ENCODE measurements at places on chromosomes 3 and 15.

DNA sequence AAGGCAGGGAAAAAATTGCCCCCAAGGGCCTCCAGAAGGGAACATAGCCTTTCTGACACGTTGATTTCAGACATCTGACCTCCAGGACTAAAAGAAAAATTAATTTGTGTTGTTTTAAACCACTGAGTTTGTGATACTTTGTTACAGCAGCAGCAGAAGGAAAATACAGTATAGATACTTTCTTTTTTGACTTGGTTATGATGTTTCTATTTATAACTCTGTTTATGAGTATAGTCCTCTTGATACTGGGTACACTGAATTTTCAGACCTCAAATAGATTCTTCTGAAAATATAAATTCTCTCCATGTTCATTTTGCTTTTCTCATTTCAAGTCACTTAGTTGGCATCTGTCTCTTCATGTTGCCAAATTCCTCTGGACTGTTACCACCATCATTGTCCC, 44.4 kb upstream of the ST3GAL6 start:
- no peak for DNase-seq

GRCh38 chr3:141275032-141275422, 43.4 kb downstream of the PXYLP1 start:
- DNase-seq = no peak

- DNase-seq = no peak
Measured at GRCh38 chr3:54270816-54271526, 148.6 kb downstream of the CACNA2D3 start.

GRCh38 chr3:165617134-165617533, 220.1 kb downstream of the BCHE start:
- DNase-seq = no peak

DNA sequence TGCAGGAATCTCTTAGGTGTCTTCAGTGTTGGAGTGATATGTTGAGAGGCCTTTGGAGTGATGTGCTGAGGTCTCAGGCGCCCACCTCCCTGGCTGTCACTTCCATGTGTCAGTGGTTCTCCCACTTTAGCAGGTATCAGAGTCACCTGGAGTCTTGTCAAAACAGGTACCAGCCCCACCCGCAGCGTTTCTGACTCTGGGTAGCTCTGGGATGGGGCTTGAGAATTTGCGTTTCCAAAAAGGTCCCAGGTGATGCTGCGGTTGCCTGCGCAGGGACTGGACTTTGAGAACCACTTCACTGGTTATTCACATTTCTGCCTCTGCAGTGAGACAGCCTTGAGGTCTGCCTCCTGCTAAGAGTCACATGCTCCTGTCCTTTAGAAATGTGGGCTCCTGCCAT, 15.5 kb downstream of the UMPS start:
- DNase-seq = no peak

DNA sequence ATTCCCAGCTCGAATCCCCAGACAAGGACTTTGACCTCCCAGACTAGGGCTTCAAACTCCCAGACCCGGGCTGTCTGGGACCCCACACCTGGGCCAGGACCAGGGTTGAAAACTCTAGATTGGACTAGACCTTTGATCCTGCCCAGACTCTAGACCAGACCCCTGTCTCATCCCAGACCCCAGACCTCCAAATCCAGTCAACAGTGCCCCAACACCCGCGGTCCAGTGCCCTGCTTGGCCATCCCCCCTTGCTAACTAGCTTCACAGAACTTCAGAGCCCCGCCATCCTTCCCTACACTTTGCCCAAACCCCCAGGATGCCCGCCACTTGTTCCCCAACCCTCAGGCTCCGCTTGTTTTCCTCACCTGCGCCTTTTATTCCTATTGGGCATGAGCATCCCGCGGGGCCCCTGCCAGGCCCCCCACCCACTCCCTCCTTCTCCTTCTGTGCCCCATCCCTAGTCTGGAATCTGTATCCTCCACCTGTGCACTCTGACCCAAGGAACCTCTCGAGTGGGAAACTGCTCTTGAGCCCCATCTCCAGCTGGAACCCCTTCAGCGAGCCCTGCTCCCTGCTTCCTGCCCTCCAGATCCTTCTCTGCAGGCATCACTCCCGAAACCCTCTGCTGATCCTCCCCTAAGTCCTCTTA, 604 bp downstream of the GNAI2 start:
- no peak for DNase-seq

DNA sequence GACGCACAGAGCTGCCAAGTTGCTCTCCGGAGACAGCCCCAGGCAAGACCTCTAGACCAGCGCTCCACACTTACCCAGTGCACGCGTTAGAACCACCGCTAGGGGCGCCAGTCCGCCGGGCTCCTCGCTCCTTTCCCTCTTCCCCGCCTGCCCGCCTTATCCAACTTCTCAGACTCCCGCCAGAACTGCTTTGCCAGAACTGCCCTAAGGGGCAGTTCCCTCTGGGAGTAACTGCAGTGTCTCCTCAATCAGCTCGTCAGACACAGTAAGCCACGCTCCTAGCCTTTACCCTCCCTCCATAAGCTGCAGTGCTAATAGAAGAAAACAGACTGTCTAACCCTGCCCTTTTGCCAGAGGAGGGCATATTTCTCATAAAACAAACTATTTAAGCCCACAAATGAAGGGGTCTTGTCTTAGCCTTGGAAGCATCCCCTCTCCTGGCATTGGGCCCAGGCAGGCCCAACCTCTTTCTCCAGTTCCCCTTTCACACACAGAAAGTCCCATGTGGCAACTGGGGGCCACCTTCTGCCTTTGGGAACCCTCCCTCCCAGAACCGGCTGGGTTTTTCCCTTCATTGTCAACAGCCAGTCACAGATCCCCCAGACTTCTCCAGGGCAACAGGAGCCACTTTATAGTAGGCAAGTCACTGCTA, 3.7 kb downstream of the BMF start:
- DNase-seq = peak; percentile 79

DNA sequence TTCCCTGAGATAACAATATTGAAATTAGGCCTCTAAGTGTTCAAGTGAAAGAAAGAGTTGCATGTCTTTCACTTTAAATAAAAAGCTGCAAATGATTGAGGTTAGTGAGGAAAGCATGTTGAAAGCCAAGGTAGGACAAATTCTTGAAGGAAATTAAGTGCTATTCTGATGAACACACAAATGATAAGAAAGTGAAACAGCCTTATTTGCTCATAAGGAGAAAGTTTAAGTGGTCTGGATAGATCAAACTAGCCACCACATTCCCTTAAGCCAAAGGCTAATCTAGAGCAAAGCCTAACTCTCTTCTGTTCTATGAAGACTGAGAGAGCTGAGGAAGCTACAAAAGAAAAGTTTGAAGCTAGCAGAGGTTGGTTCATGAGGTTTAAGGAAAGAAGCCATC, 36.1 kb downstream of the CRTC3 start:
- DNase-seq = no peak

DNA sequence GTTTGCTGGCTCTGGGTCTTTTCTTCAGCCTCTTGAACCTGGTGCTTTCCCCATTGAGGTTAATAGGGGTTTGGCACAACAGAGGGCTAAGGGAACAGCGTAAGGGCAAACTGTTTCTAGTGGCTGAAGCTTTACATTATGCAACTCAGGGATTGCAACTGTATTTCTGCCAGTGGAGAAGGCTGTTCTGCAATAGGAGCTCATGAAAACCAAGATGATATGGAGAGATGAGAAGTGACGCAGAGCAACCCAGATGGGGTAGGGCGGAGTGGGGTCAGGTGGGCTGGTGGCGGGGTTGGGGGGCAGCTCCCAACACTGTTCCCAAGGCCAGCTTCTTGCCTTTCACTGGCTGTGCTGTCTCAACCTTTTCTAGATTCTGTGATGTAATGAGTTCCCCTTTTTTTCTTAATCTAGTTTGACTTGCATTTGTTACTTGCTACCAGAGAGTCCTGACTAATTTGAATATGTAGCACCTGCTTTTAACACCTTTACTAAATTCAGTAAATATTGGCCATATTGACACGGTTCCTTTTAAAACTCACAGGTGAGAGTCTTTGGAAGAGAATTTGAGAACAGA, 7.2 kb downstream of the GXYLT2 start:
- no peak for DNase-seq

- no peak for DNase-seq
Measured at GRCh38 chr15:85539491-85539890, 159.1 kb downstream of the AKAP13 start.

DNA sequence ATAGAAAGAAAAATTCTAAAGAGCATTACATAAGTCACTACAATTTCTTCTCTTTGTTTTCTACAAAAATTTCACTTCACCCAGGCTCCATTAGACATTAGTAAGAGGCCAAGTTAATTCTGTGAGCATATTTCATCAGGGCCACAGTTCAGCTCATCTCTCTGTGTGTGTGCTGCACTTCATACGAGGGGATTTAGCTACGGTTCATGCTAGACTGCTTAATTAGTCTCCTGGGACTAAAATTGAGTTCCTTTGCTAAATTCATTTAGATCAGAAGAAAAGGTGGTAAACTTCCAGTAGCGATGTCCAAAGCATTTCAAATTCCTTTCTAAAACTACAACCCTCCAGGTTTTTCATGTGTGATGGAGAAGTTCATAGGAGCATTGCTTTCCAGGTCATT, 83.1 kb upstream of the SETMAR start:
- DNase-seq = no peak

DNA sequence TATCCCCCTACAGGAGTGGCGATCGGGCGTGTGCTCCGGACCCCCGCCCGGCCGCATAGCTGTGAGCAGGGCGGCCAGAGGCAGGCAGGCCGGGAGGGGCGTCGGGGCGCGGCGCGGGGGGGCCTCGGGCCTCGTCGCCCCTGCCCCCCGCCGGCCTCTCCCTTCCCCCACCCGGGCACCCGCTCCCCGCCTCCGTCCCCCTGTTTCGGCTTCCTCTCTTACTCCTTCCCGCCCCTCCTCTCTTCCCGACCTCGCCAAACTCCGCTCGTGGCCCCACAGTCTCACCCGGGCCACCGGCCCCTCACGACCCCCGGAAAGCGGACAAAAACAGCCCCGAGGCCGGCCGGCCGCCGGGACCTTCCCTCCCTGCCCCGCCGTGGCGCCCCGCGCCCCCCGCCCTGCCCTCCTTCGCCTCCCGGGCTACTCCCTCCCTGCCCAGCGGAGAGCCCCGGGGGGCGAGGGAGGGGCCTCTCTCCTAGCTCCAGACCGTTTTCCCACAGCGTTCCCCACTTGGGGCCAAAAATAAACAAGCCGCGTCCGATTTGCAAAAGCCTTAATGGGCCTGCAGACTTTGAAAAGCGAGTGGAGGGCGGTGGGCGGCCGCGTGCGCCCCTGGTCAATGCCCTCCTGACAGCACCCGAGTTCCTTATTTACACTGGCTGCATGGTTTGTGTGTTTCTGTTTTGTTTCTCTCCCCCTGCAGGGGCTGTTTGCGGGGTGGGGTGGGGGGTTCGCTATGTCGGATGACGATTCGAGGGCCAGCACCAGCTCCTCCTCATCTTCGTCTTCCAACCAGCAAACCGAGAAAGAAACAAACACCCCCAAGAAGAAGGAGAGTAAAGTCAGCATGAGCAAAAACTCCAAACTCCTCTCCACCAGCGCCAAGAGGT, 1.0 kb downstream of the UBE2E1 start:
- peak; percentile 18 for DNase-seq

GRCh38 chr15:42670451-42670850, 66.5 kb downstream of the CDAN1 start:
- no peak for DNase-seq

DNA sequence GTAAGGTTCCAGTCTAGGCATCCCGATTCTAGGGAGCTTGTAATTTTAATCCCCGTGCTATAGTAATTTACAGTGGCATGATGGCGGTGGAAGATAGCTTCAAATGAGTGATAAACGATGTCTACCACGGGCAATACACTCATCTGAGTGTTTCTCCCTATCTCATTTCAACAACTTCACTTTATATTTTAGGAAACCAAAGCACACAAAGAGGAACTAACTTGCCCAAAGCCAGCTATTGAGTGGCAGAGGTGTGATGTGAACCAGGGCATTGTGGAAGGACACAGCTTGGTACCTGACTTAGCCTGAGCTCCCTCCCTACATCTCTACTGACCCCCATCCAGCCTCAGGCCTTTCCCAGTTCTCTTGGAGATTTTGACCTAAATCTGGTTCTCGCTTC, 16.9 kb upstream of the FILIP1L start:
- no peak for DNase-seq

- no peak for DNase-seq
Measured at GRCh38 chr3:189586941-189587663, 44.1 kb upstream of the TP63 start.

GRCh38 chr3:132404276-132404675, 13.0 kb upstream of the DNAJC13 start:
- no peak for DNase-seq

DNA sequence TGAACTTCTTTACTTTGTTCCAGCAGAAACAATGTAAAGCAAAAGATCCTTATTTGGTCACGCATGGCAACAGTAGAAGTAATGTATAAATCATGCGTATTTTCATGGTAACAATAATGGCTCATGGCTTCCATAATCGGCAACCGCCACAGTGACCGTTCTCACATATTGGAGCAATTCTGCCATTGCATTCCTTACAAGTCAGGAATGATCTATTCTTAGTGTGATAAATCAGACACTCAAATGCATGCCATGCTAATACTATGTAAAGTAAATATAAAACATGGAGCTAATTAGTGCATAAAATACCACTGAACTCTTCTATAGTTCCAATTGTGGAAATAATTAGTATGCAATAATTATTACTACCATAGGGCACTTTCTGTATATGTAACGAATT, 13.5 kb upstream of the CERS3 start:
- DNase-seq = no peak

GRCh38 chr3:27378331-27378730, 9.1 kb upstream of the NEK10 start:
- no peak for DNase-seq

DNA sequence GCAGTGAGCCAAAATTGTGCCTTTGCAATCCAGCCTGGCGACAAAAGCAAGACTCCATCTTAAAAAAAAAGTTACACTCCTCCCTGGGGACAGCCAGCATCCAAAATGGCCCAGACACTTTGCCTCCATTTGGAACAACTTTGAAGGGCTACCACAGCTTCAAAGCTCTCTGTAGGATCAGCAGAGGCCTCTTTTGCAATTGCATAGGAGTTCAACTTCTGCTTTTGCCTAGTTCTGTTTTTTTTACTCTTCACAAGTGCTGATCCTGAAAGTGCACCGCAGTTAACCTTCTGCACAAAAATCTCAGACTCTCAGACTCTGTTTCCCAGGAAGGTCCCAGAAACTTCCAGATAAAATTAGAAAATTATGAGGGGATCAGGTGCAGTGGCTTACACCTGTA, 25.2 kb upstream of the SLC4A7 start:
- DNase-seq = no peak

DNA sequence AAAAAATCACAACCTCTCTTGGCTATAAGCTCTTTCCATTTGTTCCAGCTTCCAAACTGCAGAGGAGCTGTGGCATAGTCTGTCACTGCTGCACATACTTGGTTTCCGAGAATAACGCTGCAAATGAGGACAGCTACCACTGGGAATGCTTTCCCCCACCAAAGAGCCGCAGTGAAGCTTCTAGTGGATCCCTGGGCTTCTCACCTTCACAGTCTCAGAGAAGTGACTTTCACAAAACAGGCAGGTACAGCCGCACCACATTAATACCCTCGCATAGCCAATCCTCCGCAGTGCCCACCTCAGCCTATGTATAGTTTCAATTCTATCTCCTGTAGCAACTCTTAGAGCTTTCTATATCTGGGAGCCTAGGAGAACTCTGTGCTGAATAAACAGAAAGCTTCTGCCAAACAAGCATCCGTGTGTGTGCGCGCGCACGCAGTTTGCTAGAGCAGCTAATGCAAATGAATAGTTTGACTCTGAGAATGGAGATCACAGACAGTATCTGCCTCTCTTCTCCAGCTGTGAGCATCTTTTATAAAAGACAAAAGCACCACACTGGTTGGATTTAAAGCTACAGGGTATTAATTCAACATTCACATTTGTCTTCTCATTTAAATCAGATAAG, 81.9 kb upstream of the PLXND1 start:
- DNase-seq = no peak

Measured in activated naive CD8-positive, alpha-beta T cell treated with anti-CD3 and anti-CD28 coated beads for 36 hours (primary cell).